Esophagus squamous epithelium (tissue), 5 donors: ENCODE measurements at places on chromosomes 4 and X.

DNA sequence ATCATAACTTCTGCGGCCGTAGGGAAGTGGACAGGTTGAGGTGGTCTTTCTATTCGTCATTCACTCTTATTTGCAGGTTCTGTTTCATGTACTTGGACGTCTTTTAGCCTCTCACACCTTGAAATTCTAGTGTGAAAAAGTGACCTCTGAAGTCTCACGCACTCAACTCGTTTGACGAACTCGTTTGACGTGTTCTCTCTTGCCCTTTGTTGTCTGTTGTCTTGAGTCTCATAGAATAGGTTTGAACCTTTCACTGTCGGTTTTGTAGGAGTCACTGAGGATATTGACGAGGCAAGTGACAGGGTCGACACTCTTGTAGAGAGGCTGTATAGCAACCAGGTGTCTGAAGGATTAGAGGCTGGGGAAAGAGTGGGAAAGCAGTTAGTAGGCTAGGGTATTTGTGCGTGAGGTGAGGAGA, 1.1 kb upstream of the PGRMC2 start:
- no peak for DNase-seq

DNA sequence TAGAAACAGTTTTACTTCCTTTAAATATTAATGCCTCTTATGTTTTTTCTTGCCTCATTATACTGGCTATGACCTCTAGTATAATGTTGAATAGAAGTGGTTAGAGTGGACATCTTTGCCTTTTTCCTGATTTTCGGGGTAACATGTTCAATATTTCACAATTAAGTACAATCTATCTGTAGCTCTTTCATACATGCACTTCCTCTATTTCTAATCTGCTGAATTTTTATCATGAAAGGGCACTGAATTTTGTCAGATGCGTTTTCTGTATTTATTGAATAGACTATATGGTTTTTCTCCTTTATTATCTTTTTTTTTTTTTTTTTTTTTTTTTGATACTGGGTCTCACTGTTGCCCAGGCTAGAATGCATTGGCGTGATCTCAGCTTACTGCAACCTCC, 29.0 kb downstream of the MECP2 start:
- DNase-seq = no peak

DNA sequence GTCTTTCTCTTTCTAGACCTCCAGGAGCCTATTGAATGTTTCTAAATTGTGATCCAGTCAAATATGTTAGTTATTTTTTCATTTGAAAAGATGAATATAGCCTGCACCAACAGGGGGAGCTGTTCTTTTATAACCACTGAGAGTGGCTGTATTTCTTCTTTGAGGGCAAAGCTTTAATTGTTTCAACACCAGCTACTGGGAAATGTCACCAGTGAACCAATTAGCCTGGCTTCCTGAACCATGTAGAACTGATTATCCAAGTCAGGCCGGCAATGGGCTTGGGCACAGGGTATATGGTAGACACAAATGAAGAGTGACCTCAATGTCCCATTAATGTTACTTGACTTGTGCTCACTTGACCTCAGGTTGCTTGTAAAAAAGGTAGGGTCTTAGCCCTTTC, 4.8 kb upstream of the DAPP1 start:
- no peak for DNase-seq

DNA sequence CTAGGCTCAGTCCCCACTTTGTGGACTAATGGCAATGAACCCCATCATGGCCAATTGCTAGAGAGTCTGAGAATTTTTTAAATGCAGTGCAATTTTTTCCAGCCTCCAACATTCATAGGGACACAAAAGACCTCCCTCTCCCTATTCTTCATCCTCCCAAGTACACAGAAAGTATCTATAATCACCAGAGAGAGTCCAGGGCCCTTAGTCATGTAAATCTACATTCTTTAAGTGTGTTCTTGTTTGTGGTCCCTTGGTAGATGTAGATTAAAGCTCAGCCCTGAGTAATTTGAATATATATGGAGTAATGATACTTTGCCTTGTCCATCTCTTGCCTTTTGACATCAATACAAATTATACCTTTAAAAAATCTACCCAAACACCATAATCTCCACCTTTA, 51.3 kb upstream of the ATXN3L start:
- no peak for DNase-seq

GRCh38 chr4:112170451-112170993, 25.3 kb downstream of the FAM241A start:
- no peak for DNase-seq

DNA sequence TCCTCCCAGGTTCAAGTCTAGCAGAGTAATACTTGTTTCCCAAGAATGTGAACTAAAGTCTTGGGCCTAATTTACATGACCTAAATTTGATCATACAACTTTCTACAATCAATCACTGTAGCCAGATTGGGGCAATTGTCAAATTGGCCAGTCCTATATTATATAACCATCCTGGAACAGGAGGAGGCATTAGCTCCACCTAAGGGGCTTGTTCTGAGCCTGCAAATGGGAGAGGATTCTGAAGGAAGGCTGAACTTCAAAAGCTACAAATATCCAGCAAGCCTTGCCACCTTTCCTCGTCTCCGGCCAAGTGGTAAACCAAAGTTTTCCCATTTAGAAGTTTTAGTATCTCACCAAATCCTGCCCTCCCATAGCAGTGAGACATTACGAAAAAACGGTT, 1289.6 kb upstream of the TENM3 start:
- DNase-seq = no peak

DNA sequence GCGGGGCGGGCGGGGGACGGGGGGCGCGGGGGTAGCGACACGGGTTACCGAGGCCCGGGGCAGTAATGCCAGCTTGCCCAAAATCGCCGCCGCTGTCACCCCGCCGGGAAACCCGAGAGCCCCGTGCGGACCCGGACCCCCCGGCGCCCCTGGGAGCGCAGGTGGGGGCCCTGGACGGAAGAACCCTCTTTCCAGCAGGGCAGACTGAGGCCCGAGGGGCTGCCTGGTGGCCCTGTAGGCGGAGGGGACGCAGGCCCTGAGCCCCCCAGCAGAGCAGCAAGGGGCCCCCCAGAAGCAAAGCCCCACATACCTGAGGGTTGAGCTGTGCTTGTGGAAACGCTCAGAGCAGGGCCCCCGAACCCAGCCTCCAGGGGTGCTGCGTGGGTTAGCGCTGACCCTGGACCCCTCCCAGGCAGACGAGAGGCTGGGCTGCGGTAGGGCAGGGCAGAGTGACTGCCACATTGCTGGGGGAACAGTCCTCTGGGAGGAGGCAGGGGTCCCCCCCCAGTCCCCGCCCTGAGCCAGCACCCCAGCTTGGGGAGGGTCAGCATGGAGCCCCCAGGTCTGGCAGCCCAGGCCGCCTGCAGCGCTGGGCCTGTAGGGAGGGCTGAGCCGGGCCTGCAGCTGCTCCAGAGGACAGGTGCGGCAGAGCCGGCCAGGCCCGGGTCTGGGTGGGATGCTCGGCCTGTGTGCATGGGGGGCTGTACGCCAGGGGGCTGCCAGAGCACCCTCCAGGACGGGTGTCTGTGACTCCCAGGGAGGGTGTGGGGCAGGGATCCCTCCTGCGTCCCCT, 646 bp downstream of the DOK7 start:
- DNase-seq = no peak

DNA sequence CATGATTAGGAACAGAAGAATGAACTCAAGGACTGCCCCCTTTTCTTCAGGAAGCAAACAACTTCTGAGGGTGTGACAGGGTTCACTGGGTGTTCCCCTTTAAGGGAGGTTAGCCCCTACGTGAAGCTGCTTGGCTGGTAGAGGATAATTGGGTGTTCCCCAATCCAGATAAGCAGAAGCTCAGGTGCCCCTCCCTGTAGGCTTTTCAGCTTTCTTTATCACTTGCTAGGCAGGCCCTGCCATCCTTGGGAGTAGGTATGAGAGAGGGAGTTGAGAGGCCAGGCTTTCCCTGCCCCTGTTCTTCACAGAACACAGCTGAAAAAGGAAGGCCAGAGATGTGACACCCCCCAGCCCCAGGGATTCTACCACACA, 44.2 kb downstream of the RTL9 start:
- DNase-seq = no peak

- DNase-seq = no peak
Observed at GRCh38 chrX:48816014-48816810, 10.1 kb upstream of the ERAS start.

- no peak for DNase-seq
Observed at GRCh38 chrX:14291666-14292500, 237.5 kb upstream of the GLRA2 start.

GRCh38 chrX:111041018-111041462, 55.0 kb upstream of the PAK3 start:
- DNase-seq = no peak

DNA sequence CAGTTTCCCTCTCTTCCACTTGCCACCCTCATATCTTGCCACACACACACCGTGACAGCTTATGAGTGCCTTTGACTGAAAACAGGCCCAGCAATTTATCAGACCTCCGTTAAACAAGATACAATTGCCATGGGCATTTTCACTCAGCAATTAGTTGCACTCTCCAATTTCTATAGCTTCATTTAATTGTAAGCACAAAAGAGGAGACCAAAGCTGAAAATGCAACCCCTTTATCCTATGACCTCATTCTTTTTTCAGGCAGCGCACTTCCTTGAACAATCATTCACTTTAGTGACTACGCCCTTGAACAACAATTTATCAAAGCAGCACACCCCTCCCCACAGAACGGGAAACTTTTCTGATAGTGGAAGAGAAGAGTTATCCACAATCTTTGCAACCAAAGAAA, 4.1 kb downstream of the POF1B start:
- DNase-seq = no peak

- DNase-seq = no peak
Observed at GRCh38 chr4:54879576-54879975, 221.8 kb downstream of the KIT start.

- no peak for DNase-seq
Observed at GRCh38 chr4:68021185-68021584, 57.9 kb upstream of the TMPRSS11A start.

GRCh38 chr4:5753366-5753765, 42.4 kb downstream of the EVC start:
- DNase-seq = no peak

DNA sequence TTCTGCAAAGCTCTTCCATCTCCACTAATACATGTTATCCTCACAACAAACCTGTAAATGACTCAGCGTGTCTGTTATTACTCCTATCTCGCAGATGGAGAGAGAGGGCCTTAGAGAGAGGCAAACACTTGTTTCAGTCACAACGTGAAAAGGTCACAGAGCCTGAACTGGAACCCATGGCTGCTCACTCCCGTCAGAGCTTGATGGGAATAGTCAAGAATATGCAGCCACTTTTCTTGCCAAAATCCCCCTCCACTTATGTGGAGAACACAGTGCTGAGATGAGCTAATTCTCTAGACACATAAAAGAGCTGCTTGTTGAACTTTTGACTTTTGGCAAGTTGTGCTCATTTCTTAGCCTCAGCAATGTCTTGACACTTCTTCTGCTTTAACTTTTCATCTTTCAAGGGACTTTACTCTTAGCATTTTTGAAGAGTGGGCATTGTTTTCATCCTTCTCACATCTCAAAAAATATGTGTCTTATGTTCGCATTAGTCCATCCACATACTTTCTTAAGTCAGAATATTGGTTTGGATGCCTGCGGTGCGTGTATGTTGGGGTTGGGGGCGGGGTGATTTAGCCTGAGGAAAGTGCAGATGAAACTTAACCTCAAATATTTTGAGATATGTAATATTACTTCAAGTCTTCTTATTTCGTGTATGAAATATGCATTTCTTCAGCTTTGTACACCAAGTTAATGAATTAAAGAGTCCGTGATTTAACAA, 69.2 kb downstream of the SYNPO2 start:
- no peak for DNase-seq

DNA sequence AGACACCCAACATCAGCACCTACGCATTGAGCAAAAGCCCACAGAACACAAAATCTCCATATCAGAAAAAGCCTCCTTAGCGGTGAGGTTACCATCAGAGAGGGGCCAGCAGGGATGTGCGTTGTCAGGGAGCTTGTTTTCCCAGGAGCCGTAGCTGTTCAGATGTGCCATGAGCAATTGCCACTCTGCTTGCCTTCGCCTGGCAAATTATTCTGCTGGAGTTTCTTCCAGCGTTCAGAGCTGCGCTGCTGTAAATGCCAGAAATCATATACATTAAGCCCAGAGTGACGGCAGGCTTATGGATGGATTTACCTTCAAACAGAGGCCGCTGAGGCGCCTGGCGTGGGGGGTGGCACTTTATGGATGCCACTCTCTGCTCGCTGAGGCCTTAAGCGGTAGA, 632.3 kb downstream of the BCOR start:
- DNase-seq = no peak

DNA sequence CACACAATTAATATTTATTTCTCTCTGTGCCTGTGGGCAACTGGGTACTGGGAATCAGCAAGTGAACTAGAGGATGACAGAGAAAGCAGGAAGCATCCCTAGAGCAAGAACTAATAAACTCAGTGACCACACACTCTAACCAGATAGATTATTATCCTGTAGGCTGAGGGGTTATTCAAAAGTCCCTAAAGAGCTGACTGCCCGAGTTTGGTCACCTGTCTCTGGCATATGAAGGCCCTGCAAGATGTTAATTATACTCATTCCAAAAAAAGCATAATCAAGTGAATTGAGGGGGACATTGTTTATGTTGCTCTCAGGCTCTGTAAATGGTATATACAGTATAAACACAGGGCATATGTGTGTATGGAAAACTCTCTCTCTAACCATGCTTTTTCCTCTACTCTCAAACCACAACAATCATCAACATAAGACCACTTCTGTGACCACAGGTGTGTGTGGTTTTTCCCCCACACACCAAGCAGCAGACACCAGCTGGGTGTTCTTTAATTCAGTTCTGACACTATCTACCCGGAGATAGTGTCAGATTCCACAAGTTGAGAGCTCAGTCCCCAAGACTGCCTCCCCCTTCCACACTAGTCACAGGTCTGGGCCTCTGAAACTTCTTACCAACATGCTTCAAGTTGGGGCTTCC, 6.2 kb upstream of the HPSE start:
- no peak for DNase-seq

- DNase-seq = no peak
Observed at GRCh38 chr4:57575426-57575825, 465.2 kb upstream of the IGFBP7 start.

GRCh38 chrX:14607446-14607985, 78.2 kb downstream of the GLRA2 start:
- DNase-seq = no peak

DNA sequence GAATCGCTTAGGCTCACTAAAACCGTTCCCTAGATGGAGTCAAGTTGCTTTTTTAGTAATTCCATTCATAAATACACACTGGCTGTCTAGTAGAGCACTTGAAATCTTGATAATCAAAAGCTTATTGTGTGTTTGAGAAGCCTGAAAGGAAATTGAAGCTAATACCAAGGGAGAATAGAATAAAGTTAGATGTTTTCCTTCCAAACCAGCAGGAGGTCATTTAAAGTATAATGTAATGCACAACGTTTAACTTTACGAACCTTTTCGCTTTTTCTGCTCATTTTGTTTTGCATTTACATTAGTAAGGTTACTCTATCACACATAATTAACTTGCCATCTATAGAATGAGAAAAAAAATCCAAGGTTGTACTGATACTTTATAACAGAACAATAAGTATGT, 440.9 kb downstream of the NKX6-1 start:
- no peak for DNase-seq
